GM12878 (cell line): ENCODE measurements at places on chromosomes 1 and 21. TPM values are rescaled to one million over a fixed set of nuclear protein-coding genes. Genes with fewer than 3 reads are reported as not detected.

DNA sequence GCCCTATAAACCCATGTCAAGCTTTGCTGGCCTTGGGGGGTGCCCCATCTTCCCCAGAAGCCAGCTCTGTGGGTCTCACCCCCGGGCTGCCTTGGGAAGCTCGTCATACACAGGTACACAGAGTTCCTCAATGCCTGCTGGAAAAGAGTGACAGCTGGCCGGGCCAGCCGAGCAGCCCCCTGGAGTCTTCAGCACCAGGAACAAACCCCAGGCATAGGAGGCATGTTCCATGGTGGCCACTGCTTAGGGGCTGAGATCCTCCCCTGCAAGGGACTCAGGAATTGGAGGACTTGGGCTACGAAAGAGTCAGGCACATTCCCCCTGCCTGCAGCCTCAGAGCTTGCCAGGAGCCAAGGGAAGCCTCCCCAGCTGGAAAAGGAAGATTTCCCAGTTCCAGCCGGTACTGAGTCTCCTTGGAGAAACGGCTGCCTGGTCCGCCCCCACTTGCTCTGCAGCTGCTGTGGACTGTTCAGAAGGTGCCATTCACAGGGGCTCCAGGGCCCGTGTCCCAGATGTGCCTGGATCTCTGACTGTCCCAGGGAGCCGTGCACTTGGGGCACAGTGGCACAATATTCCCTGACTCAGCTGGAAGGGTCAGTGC lies 89.5 kb downstream of the STUM start:
- DNase-seq = no peak

GRCh38 chr1:187257476-187257875 lies 428.7 kb downstream of the PLA2G4A start:
- no peak for DNase-seq

GRCh38 chr1:7838714-7839113 lies 14.2 kb downstream of the UTS2 start:
- no peak for DNase-seq

DNA sequence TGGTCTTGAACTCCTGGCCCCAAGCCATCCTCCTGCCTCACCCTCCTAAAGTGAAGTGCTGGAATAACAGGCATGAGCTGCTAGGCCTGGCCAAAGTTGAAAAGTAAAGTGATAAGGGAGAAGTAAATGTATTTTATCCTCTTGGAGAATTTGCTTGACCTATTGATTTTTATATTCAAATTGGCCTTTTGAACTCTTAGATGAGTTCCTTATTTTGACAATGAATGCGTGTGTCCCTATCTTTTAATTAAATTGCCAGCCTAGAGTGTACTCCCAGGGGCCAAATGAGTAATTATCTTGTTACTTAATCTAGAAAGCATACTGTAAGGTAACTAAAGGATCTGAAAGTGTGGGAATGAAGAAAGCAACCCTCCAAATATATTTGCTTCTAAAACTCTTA lies 11.4 kb downstream of the RNF11 start:
- DNase-seq = no peak

- no peak for DNase-seq
These were observed 9.5 kb downstream of the ST6GALNAC5 start for GRCh38 chr1:76876655-76877395.

DNA sequence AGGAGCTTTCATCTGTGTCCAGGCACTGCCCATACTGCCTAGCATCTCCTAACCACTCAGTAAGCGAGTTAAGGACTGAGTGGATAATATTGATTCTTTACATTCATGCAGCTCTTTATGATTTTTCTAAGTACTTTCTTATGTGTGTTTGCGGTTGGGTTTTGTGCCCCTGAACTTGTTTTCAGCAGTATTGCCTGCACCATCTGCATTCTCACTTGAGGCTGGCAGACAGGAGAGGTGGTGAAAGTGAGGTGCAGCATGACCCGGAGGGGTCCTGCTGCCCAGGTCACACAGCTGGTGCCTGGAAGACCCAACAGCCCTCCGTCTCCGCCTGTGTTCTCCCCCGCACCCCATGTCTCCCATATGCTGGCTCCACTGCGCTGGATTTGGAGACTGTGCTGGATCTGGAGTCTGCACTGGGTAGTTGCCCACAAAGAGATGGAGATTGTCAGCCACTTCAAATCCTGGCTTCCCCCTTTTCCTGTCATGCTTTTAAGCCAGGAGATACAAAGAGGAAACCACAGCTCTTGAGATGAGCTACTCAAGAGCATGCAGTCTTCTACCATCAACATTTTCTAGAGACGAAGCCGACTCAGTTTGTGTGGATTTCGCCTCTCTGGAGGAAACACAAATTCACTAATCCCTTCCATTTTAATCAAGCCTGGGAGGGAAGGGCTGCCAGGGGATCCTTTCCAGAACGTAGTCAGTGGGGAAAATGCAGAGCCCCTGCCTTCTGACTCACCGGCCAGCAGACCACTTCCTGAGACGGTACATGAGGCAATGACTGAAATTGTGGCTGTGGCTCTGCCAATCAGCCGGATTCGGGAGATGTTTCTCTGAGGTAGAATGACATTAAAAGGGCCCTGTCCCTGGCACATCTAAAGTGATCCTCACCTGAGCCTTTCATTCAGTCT lies 71.7 kb upstream of the ANGPTL1 start:
- DNase-seq = no peak

- DNase-seq = peak; percentile 27
These were observed 5.6 kb upstream of the SLC2A5 start for GRCh38 chr1:9075022-9075421.

DNA sequence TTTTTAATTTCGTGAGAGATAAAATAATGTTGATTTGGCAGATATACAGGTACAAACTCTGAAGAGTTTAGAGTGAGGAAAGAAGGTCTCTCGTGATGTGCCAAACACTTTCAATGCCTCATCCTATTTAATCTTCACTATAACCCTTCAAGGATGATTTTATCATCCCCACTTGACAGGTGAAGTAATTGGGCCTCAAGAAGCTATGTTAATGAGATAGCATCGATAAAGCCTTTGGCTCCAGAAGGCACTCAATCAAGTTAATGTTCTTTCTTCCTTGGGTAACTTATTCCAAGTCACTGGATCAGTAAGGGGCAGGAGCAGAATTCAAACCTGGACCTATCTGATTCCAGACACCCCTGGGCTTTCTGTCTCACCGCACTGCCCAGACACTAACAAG lies 7.2 kb downstream of the LMOD1 start:
- DNase-seq = no peak

DNA sequence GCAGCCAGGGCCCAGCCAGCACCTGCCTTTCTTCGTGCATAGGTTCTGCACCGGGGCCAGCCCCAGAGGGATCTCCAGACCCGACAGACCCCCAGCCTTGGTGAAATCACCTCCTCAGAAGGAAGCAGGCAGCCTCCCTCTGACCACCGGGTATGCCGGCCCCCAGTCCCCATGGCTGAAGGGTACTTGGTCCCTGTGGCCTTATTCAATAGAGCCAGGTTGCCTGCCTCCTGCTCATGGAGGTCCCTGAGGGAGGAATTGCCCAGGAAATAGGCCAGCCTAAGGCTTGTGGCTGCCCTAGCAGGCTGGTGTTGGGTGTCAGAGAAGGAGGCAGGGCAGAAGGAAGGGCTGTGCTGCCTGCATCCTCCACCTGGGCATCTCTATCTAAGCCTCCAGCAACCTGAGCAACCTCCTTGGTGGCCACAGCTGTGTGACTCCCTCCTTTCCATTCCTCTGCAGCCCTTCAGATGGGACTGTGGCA lies 338.2 kb upstream of the VAMP3 start:
- no peak for DNase-seq

DNA sequence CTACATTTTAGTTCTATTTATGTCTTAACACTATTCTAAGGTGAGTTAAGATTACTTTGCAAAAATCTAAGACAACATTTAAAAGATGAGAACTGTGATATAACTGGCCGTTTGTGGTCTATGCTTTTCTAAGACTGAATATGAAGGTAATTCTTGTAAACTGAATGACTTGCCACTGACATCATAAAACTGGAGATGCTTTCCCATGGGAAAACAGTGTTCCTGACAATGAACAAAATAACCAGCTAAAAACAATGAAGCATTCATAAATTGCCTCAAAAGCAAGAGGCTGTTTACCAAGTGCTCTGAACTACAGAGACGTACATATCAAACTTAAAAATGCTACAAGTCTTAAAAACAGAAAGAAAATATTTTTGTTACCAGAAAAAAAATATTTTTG lies 54.7 kb downstream of the APP start:
- DNase-seq = no peak

DNA sequence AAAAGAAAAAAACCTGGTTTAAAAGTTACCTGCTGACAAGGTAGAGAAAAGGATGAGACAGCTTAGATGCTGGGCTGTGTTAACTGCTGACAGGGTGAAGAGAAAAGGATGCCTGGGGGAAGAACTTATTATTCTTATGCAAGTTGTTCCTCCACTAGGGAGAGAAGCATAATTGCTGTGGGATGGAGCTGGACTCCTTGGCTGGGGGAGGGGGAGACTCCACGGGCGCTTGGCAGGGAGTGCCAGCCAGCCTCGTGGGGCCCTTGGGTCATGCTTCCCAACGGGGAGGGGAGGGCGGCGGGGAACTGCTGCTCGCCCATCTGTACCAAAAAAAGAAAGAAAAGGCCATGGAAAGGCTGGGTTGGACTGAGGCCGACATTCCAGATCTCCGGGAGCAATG lies 47.2 kb downstream of the SYCP1 start:
- no peak for DNase-seq

DNA sequence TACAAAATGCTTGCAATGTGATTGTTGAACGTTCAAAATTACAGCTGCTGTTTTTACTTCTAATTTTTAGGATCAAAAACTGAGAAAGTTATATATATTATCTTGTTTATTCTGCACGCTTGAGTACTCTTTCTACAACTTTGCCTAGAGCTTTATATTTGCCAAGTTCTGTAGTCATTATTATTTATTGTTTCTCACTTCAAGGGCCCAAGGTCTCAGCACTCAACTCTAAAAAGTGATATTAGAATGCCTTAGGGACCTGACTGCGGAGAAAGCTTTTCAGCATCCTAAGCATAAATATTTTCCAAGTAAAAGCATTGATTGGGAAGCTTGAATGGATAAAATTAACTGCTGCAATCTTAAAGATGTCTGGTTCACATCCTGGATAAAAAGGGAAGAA lies 83.6 kb downstream of the UBE2U start:
- no peak for DNase-seq

DNA sequence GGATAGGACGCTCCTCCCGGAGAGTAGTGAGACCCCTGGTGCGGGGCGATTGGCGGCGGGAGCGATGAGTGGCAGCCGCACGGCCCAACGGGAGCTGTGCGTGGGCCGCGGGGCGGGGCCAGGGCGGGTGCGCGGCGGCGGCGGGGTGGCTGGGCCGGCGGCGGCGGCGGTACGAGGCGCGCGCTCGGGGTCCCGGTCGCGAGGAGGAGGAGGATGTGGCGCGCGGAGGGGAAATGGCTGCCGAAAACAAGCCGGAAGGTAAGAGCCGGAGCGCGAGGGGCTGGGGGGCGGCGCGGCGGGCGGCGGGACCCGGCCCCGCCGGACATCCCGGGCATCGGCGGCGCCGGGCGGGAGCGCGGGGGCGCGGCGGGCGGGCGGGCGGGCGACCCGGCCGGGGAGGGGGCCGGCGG lies at the start of gene CAMTA1:
Gene CAMTA1, plus strand, starts transcription at position 137 of the 410 bp plus-strand sequence. Its CDS starts 77 bp downstream, at position 214.
- no peak for DNase-seq

GRCh38 chr1:13871413-13871812 lies 171.4 kb downstream of the PRDM2 start:
- no peak for DNase-seq

The SAMD13 gene
- 0.85 and 0.98 TPM in 2 replicates for total RNA-seq

The DSCAM gene
- total RNA-seq = not detected in 2 replicates

The HSD3B2 gene
- 0.45 and 0.56 TPM in 2 replicates for total RNA-seq

The CELA3B gene
- 4.1 and 6.4 TPM in 2 replicates for total RNA-seq

The SLFNL1 gene
- 0.18 and 0.24 TPM in 2 replicates for total RNA-seq

The PADI1 gene
- not detected in 2 replicates for total RNA-seq

The DHRS3 gene
- 1.4 and 1.8 TPM in 2 replicates for total RNA-seq
